ENCODE measurements at places on chromosomes 6 and 20.

- DNase-seq, result peak; percentile 32
Observed at GRCh38 chr6:167046861-167047495, 47.8 kb downstream of the CEP43 start.

DNA sequence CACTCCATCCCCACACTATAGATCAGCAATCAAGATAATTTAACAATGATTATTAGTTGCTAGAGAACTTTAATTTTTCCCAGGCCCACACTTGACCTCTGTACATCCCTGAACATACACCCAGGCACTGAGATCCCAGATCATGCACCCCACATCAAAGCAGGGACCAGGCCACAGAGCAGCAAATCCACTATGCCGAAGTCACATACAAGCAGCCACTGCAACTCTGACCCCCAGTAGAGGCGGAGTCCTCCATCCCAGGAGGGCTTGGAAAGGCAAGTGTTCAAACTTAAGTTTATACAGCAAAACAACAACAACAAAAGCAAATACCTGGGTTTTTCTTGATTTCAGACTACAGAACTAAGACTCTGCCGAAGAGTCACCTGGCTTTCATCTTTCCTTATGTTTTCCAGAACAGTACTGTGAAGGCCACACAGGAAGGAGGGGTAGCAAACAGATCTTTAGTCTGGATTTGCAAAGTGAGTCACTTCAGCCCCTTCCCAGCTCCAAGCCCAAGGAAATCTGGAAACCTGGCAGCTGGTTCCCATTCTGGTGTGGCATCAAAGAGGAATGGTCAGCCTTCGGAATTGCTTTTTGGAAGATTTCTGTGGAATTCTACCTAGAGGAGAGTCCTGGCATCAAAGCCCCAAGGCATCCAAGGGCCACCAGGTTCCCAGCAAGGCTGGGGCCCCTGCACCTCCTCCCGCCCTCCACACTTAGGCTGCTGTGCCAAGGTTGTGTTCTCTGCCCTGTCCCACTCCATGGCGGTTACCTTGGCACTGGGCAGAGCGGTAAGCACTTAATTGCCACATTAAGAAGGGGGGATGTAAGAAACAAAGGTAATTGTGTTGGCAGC is 7.3 kb downstream of the JAG1 start:
- no peak for DNase-seq

GRCh38 chr6:82144852-82145340 is 102.6 kb downstream of the IBTK start:
- no peak for DNase-seq

- no peak for DNase-seq
Observed at GRCh38 chr6:28000351-28001045, 43.5 kb downstream of the OR2B6 start.

- DNase-seq, result peak; percentile 82
Observed at GRCh38 chr20:62795023-62795761, 1.1 kb upstream of the MRGBP start.

GRCh38 chr6:158769234-158769770 is 49.9 kb downstream of the EZR start:
- no peak for DNase-seq

DNA sequence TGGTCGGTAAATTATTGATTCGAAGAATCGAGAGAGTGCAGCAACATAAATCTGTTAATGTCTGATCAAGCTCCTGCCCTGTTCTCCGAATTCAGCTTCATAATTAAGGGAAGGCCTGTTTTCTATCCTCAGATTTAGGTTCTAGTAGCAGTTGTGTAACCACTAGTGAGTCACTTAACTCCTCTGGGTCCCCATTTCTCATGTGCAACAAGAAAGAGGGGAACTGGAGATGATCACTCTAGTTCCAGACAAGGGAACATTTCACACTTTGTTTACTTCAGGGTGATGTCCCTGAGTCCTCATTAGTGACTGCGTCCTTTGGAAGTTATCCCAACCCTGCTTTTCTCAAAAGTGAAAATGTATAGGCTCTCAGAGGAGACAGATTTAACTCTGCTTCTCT is 68.1 kb upstream of the RNF146 start:
- no peak for DNase-seq

- DNase-seq, result no peak
Observed at GRCh38 chr6:35092362-35093117, 48.6 kb downstream of the TCP11 start.

DNA sequence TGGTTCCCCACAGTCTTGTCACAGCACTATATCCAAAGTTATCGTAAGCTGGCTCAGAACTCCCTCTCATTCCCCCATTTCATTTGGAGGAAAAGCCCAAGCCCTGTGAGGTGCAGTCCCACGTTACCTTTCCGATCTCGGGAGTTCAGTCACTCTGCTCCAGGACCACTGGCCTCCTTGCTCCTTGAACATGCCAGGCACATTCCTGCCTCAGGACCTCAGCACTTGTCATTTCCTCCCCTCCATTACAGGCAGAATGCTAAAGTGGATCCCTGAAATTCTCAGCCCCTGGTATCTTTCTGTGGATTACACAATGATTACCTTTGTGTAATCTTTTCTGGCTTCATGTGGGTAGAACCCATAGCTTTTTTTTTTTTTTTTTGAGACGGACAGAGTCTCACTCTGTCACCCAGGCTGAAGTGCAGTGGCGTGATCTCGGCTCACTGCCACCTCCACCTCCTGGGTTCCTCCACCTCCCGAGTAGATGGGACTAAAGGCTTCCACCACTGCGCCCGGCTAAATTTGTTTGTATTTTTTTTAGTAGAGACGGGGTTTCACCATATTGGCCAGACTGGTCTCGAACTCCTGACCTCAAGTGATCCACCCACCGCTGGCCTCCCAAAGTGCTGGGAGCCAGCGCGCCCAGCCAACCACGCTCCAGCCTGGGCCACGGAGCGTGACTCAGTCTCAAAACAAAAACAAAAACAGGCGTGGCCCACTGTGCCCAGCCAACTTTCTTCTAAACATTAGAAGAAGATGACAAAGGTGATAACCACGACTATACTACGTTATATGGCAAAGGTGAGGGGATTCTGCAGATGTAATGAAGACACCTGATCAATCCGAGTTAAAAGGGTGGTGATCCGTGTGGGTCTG is 4.0 kb upstream of the OXT start:
- no peak for DNase-seq

- no peak for DNase-seq
Observed at GRCh38 chr20:44080064-44080463, 106.9 kb downstream of the JPH2 start.

- DNase-seq, result no peak
Observed at GRCh38 chr6:153442096-153442495, 311.0 kb upstream of the RGS17 start.

DNA sequence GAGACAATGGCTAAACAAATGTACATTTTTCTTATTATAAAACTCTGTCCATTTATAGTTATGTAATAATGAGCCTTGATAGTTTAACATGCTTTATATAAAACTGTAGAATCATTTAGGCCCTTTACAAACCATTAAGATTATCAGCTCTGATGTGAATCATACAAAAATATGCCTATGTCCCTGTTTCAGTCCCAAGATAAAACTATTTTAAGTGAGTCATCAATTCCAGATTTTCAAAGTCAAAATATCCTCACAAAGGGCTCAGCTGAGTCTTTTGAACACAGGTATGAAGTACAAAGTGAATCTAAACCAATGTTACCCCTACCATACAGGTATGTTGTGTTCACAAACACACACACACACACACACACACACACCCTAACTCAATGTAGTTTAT is 88.0 kb downstream of the PTPRK start:
- no peak for DNase-seq

DNA sequence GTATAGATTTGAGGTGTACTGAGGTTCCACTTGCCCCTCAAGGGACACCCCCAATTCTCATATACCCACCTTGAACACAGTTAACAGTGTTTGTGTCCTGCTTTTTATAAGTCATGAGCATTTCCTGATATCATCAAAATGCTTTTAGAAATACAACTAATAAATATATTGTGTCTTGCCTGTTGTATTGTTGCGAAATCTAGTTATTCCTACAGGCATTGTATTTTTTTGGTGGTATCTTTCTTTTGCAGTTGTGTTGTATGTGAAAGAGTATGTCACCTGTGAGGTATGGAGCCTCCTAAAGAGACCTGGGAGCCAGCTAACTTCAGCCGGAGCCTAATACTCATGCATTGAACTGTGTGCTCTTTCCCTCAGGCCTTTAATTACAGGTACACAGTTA is 40.7 kb downstream of the CDYL start:
- no peak for DNase-seq
